Erythroblast (primary cell): ENCODE measurements at places on chromosomes 16 and 17.

DNA sequence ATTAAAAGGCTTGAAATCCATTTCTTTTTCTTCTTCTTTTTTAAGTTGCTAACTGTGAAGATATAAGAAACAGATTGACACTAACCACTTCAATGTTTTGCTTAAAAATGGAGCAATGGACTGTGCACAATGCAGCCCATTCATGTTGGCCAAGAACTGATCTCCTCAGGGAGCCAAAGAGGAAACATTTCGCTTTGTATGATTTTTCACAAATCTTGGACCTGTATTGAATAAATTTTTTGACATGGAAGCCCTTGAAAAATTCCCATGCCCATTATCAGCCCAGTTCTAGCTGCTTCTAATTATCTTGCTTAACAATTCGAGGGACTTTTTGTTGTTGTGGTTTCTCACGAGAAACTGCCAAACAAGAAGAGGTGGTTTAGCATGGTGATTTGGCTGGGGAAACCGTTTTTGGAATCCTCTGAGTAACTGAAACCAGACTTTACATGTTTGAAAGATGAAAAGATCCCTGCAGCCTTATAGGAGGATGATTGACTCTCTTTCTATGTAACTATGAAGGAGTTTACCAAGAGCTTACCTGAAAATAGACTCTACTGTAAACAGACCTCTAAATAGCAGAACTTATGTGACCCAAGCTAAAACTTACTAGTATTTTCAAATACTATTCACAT, 1389.4 kb upstream of the GOT2 start:
- no peak for DNase-seq

GRCh38 chr16:28062261-28062846, 1.2 kb downstream of the GSG1L start:
- DNase-seq = no peak

- no peak for DNase-seq
These were observed 27.7 kb downstream of the NME3 start for GRCh38 chr16:1743376-1744337.

GRCh38 chr17:79005063-79005861, 4.3 kb downstream of the CANT1 start:
- DNase-seq = no peak

DNA sequence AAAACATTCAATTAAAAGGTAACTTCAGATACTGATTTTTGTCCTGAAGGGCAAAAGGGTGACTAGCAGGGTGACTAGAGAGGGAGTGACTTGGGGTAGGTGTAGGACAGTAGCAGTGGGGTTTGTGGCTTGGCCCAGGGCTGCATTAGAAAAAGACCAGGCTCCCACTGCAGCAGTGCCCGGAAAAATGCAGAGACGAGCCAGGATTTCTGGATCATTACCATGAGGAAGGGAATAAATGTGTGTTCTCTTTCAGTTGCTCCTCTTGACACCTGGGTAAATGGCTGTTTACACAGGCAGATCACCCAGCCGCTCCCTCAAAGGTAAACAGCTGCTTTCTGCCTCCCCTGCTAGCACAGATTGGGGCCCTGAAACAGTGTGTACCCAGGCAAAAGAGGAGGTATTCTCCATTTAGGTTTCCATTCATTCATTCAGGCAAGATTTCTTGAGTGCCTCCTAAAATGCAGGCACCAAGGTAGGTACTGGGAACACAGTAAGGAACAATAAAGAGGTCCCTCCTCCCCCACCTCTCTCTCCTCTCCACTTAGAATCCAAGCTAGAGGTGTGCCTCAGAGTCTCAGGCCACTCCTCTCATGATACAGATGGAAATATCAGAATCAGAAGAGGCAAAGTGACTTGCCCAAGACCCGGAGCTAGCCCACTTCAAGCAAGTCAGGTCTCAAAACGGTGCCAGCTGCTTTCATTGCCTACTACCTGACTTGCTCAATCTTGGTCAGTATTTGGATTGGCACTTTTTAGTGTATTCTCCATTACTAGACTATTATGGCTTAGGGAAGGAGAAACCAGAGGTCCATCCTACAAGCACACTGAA, 15.2 kb upstream of the TOX3 start:
- DNase-seq = no peak

- no peak for DNase-seq
These were observed 109.5 kb downstream of the CDH13 start for GRCh38 chr16:82736224-82736623.

DNA sequence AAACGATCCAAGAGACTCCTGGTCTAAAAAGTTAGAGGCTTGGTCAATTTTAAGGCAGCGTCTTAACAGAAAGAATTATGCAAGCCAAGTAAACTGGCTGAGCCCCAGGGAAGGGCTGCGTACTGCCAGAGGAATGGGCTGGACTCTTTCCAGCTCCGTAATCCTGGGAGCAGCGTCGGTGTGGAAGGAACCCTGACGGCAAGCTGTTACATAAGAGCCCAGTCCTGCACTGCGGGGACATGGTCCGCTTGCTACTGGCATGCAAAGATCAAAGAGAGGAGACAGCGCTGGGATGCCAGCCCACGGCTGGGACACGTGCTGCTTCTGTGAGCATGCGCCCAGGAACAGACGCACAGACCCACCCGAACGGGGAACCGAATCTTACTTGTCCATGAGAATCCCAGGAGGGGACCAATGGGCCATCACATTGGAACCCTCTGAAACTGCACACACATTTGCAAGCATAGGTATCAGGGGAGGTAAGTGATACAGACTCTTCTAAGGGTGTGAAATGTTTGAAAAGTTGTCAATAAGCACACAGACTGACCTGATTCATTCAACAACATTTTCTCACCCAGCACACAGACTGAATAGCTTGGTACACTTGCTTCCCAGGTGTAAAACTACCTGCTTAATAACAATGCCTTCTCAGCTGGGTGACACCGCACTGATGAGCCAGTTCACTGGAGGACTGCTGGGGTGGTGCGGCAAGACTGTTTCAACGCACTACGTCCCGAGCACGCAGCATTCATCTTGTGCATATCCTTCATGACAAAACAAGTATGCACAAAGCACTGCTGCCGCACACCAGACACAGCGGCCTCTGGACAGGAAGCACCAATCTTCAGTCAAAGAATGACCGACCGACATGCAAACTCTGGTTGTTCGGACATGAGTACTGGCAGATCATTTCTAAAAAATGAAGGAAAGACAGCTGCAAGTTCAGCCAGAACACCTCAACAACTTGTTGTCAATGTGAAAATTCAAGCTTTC, 94.9 kb downstream of the ANKRD11 start:
- no peak for DNase-seq

DNA sequence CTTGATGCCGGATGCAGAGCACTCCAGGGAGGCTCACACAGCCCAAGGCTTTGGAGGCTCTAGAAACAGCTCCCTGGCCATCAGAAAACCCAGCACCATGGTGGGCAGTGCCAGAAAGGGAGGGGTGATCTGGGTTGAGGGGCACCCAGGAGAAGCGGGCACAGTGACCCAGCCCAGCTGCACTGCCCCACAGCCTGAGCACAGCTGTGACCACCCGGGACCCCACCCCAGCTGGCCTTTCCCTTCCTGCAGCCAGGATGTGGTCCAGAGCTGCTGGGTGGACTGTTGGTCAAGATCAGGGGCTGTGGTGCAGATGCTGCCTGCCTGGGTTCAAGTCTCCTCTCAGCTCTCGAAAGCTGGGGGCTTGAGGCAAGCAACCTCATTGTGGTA, 223.1 kb downstream of the ZNF423 start:
- no peak for DNase-seq

GRCh38 chr16:48433850-48434530, 48.8 kb upstream of the SIAH1 start:
- no peak for DNase-seq

DNA sequence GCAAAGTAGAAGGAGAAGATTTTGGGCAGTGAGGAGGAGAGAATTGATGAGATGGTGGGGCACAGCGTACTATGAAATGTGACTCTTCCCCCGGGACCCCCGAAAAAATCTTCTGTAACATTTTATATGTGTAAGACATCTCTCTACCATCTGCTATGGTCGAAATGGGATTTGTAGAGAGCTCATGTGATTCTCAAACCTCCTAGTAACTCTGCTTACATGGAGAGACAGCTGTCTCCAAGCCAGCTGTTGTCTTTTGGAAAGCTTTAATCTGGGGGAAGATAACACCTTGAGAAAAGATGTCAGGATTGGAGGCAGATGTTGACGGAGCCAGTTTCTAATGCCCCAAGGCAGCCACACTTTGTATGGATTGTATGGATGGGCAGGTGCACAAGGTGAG, 94.1 kb downstream of the PRKCB start:
- DNase-seq = no peak

- peak; percentile 52 for DNase-seq
These were observed 2.5 kb downstream of the CISD3 start for GRCh38 chr17:38732376-38733281.

DNA sequence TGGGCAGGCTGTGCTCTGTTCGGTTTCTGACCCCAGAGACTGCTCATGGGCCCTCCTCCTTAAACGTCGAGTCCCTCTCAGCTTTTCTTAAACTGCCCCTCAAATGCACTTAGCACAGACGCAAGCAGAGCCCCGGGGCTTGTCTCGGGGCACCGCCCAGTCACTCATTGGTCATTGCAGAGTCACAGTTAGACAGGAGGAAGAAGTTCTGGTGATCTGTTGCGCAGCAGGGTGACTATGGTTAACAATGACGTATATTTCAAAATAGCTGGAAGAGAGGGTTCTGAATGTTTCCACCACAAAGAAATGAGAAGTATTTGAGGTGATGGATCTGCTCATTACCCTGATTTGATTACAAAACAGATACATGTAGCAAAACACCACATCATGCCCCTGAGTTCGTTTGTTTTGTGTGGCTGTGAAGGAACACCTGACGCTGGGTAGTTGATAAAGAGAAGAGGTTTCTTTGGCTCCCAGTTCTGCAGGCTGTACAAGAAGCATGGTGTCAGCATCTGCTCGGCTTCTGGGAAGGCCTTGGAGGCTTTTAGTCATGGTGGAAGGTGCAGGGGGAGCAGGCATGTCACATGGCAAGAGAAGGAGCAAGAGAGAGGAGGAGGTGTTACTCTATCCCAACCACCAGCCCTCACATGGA, 387.4 kb downstream of the CPPED1 start:
- DNase-seq = no peak

- peak; percentile 17 for DNase-seq
These were observed 34.1 kb downstream of the NME2 start for GRCh38 chr17:51200295-51200694.

DNA sequence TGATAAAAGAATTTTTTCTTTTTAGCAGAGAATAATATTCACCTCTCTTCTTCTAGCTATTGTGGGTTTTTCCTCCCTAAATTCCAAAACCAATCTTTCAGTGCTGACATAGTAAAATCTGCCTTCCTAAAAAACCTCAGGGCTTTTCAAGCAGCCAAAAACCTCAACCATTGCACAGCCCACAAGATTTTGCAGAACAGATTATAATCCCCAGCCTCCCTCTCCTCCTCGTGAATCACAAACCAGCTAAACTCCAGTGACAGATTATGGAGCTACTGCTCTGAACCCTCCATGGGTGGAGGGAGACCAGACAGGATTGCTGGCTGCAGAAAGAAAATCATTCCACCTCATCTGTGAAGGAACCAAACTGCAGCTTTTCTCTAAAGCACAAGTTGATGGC, 341.6 kb downstream of the SOX9 start:
- DNase-seq = no peak

DNA sequence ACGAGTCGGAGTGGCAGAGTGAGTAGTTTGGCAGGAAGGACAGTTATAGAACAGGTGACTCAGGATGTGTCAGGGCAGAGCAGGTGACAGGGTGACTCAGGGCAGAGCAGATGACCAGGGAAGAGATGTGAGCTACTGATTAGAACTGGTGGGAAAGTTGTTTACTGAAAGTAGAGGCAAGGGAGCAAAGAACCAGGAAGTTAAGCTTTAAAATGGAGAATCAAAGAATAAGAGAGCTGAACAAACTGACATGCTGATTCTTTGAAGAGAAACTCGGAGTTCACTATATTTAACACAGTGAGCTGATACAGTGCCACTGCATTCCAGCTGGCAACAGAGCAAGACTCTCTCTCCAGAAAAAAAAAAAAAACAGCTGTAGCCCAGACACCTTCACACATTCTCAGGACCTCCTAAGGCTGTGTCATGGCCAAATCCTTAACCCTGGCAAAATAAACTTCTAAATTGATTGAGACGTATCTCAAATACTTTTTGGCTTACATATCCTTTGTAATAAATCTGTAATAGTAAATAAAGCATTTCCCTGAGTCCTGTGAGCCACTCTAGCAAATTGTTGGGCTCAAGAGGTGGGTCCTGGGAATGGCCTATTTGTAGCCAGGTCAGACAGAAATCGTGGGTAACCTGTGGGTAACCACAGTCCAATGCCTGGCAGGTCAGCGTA, 12.3 kb upstream of the UBE2I start:
- DNase-seq = peak; percentile 73

GRCh38 chr16:24775455-24775854, 46.0 kb downstream of the TNRC6A start:
- no peak for DNase-seq

DNA sequence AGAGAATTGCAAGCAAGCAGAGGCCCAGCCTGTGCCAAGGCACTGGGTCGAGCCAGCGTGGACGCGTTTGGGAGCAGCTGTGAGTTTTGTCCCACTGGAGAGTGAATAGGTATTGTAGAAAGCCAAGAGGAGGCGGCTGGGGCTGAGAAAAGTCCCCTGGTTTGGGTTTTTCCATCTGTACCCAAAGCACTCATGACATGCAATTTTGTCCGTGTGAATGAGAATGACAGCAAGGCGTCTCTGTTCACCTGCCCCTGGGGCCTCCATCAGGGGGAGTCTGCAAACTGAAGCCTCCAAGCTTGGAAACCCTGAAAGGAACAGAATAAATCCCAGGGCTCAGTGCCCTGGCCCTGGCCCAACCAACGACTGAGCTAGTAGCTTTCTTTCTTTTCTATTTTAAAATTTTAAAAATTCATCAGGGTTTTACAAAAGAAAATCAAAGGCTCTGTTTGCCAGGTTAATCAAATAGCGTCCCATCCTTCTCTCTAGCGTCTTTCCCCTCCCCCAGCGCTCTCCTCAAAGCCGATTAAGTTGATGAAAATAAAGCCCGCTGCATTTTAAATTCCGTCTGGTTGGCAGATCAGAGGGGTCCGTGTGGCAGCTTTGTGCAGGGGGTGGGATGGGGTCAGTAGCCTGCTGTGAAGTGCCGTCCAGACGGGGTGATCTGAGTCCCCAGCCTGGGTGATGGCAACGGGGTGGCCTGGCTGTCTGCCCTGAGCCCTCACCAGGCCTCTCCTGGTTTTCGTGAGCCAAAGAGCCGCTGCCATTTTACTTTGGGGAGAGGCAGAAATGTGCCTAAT, 171.0 kb downstream of the KATNIP start:
- no peak for DNase-seq
